Stimulated activated CD8-positive, alpha-beta memory T cell treated with anti-CD3 and anti-CD28 coated beads, Interleukin-15, amount 100 ng/mL, for 48 hours (primary cell): ENCODE measurements at places on chromosomes 7 and 10.

DNA sequence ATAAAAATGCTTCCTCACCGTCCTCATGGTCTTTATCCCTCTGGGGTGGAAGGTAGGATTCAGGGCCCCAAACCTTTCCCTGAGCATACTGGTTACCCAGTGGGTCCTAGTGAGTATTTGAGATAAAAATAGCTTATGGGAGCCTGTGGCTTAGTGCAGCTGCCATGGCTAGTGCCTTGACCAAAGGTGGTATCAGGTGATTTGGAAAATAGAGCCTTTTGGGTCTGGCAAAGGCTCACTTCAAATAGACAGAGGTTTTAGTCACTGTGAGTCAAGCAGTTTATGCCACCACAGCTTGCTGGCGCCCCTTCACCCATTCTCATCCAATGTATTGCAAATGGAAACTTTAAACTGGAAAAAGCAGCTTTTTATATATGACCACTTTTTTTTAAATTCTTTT is 30.4 kb downstream of the PLAU start:
- no peak for DNase-seq

GRCh38 chr10:124674768-124675222 is 69.4 kb downstream of the FAM53B start:
- DNase-seq = no peak

DNA sequence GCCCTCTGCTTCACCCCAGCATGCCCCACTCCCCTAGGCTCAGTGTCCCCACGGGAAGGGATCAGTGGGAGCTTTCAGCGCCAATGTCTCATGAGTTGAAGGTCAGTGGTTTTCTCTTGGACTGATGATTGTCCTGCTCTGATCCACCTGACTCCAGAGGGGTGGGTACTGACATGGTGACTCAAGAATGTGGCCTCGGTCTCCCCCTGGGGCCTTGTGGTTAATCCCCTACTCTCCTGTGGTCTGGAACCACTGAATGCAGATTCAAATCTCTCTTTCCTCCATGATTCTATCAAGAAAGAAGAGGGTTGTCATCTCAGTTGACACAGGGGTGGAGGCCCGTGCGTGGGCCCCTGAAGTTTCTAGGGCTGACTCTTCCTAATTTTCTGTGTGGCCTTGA is 176.9 kb downstream of the RPS24 start:
- no peak for DNase-seq

GRCh38 chr7:6615723-6616555 is 529 bp downstream of the ZNF853 start:
- no peak for DNase-seq

DNA sequence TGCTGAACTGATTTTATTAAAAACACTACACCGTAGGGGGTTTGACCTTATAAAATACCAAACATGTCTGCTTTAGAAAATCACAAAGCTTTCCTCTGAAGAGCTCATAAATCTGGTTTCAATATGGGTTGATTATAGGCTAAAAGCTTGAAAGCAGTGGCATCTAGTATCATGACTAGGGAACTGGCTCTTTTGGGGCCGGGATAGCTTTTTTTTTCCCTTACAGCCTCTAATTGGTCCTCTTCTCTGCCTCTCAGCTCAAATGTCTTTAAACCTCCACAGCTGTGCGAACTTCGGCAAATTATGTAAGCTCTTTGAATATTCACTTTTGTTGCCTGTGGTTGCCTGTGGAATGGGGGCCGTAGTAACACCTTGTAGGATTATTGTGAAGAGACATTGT is 8.4 kb downstream of the BAMBI start:
- no peak for DNase-seq

DNA sequence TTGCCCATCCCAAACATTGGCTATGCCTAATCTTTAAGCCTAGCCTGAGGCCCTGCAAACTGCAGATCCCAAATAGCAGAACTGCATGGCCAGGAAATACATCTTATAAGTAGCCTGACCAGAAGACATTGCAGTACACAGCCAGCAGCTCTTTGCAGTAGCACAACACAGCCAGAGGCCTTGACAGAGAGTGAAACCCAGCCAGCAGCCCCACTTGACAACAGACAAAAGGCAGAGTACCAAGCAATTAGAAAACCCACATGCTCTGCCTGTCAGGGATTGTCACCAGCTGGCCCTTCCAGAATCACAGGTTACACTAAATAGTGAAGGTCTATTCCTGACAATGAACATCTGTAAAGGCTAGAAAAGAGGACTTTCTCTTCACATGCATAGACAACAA is 242.8 kb upstream of the TMEM72 start:
- DNase-seq = no peak

GRCh38 chr7:11374629-11375028 is 401.0 kb downstream of the PHF14 start:
- no peak for DNase-seq

DNA sequence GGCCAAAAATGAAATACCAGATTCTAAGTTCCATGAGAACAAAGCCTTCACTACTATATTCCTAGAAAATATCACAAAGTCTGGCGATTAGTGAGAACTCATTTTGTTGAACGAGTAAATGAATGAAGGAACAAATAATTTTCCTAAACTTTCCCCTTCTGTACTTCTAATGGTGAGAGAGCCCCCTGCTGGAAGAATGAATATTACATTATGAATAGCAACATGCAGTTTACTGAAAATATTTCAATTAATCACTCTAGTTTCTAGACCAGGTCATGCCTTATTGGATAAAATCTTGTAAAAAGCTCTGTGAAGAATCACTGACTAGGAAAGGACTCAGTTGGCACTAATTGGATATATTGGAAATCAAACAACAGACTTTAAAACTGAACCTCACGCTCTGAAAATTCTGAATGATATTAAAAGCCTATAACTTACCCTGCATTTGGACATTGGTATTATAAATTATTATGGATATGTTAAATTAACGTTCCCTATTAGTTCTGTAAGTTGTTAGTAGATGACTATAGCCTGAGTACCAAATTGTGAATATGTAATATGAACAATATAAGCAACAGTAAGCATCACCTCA is 32.4 kb upstream of the MTPN start:
- no peak for DNase-seq

DNA sequence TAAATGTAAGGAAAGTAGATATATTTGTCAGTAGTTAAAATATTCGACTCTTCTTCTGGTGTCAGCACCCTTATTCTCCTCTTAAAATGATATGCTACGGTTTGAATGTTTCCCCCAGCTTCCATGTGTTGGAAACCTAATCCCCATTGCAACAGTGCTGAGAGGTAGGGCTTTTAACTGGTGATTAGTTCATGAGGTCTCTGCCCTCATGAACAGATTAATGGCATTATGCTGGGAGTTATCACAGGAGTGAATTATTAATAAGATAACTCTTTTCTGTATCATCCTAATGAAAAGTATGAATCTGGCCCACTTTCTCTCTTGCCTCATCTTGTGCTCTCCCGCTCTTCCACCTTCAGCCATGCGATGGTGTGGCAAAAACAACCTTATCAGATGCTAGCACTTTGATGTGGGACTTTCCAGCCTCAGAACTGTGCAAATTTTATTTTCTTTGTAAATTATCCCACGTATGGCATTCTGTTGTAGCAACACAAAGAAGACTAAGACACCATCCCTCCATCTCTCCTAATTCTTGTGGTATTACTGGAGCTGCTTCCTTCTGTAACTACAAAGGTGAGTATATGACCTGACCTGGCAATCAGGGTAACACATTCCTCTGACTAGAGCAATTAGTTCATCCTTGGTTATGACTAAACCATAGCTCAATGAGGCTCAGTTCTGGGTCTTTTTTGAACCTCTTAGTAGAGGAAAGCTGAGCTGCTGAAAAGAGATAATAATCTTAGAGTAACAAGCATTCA is 171.1 kb upstream of the TMEM196 start:
- DNase-seq = no peak

DNA sequence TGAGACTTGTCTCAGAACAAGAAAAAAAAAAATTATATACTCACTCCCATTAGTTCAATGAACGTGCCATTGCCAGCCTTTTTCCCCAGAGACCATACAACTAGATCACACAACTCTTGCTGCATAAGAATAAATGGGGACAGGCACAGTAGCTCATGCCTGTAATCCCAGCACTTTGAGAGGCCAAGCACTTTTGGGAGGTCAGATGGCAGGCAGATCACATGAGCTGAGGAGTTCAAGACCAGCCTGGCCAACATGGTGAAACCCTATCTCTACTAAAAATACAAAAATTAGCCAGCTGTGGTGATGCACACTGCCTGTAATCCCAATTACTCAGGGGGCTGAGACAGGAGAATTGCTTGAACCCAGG is 13.6 kb downstream of the PDLIM1 start:
- DNase-seq = no peak
